Heart right ventricle (tissue), 16 donors: ENCODE measurements at places on chromosomes 2 and 18. TPM values are rescaled to one million over a fixed set of nuclear protein-coding genes. Genes with fewer than 3 reads are reported as not detected.

The HNRNPA3 gene
- 73.3 TPM for total RNA-seq

The SLC5A7 gene
- total RNA-seq = 0.04 TPM

The TMEM247 gene
- total RNA-seq = not detected

The RUFY4 gene
- total RNA-seq = not detected

The LYG2 gene
- total RNA-seq = not detected

The CYBRD1 gene
- total RNA-seq = 38.9 TPM

The FAHD2B gene
- 29.8 TPM for total RNA-seq

The FBXO15 gene
- total RNA-seq = not detected

The COL4A3 gene
- 2.6 TPM for total RNA-seq

The TMEM17 gene
- total RNA-seq = 1.8 TPM

The AQP4 gene
- total RNA-seq = 17.7 TPM

The CAB39 gene
- 90.6 TPM for total RNA-seq
